ENCODE measurements at places on chromosomes 3 and 15.

DNA sequence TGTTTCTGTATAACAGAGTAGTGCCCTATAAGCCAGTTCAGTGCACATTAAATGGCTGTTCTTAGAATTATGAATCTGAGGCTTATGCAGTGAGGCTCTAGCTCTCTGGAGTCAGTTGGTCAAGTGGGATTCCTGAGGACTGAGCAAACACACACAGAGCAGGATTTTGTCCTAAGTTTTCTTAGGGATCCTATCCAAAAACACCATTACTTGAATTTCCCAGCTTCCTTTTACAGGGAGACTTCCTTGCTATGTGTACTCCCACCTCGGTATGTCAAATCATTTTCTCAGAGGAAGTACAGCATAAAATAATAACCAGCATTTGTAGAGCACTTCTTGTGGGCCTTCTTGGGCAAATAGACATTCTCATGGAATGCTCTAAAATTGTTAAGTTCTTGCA, 63.1 kb upstream of the GOLGA6B start:
- no peak for DNase-seq

DNA sequence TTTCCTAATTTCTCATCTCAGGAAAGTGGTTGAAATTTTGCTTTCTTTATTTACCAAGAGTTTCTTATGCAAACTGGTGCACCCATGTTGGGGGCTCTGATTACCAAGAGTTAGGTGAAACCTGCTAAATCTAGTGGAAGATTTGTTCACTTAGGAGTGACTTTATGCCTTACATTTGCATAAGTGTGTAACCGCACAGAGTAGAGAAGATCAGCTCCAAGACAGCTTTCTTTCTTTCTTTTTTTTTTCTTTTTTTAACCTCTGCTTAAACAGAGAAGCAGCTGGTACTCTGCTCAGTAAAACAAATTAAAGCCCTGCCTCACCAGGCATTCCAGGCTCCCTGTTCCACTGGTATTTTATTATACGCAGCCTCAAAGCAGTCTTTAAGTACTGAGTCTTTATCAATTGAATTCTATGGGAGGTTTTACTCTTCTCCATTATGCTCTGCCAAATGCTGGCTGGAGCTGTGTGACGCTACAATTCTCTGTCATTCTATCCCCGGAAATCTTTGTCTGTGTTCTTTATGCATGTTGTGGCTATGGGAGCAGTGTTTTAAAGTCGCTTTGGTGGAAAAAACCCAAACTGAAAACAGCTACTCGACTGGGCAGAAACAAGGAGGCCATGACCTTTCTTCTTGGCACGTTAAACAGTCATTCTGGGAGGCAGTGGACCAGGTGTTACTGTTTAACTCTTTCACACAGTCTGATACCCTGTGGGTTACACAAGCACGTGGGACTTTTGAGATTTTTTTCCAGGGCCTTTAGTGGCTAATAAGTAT, 55.2 kb upstream of the GBE1 start:
- no peak for DNase-seq

DNA sequence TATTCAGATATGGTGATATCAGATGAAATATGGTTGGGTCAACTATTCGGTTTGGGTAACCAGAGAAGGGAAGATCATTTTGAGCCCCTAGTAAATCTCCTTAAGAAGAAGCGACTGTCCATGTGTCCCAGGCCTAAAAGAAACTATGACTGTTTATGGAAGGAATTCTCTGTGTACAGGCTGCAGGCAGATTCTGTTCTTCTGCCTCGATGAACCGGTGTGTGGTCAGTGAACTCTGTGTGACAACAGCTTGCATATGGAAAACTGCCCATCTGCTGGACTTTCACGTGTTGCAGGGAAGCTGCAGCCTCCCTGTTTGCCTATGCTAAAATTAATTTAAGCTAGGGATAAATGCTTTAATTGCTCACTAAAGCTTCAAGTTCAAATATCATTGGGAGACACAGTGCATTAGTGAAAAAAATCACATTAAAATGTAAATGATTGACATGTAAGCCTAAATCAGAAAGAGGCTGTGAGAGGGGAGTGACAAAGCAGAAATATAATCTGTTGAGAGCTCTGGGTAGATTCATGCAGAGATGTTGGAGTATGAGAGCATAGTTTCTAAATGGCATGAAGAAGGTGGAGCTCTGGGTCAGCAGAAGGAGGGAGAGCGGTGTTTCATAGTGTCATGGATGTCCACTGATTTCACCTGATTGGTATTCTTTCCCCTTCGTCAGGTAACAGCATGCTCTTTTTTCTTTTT, 65.4 kb upstream of the PFN2 start:
- DNase-seq: no peak

- no peak for DNase-seq
These were observed at the start of gene APOD for GRCh38 chr3:195583831-195584542. Gene APOD (minus strand): TSS chr3:195583940. CDS start chr3:195579461, 4,479 bp downstream.

- no peak for DNase-seq
These were observed 641 bp downstream of the OPA1 start for GRCh38 chr3:193593668-193594030.

- peak; percentile 47 for DNase-seq
These were observed 817 bp upstream of the PLXNA1 start for GRCh38 chr3:126982126-126982470.

DNA sequence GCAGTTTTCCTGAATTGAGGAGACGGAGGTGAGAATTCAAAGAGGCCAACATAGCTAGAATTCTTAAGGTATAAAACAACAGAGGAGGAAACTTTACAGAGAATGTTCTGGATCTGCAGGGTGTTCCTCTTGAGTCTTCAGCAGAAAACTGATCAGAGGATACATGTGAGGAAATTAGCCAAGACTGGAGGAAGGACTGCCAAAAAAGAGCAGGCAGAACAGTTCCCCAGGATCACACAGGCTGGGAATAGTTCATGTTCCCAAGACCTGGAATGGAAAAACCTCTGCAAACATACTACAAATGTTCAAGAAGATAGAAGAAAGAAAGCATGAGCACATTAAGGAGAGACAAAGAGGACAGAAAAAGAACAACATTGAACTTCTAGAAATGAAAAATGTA, 7.5 kb downstream of the SLC49A4 start:
- DNase-seq: no peak

DNA sequence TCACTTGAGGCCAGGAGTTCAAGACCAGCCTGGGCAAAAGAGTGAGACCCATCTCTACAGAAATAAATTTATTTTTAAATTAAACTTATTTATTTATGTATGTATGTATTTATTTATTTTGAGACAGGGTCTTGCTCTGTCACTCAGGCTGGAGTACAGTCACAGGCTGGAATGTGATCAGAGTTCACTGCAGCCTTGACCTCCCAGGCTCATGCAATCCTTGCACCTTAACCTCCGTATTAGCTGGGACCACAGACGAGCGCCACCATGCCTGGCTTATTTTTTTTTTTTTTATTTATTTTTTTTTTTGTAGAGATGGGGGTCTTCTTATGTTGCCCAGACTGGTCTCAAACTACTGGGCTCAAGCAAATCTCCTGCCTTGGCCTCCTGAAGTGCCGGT, 135.2 kb upstream of the HES1 start:
- no peak for DNase-seq

- DNase-seq: no peak
These were observed 120.5 kb downstream of the GREM1 start for GRCh38 chr15:32838338-32838737.

GRCh38 chr3:53753518-53754183, 92.6 kb downstream of the CHDH start:
- DNase-seq: no peak

- no peak for DNase-seq
These were observed 64.0 kb upstream of the SKOR1 start for GRCh38 chr15:67761343-67761742.

- peak; percentile 9 for DNase-seq
These were observed 4.6 kb upstream of the TBL1XR1 start for GRCh38 chr3:177201700-177202397.

DNA sequence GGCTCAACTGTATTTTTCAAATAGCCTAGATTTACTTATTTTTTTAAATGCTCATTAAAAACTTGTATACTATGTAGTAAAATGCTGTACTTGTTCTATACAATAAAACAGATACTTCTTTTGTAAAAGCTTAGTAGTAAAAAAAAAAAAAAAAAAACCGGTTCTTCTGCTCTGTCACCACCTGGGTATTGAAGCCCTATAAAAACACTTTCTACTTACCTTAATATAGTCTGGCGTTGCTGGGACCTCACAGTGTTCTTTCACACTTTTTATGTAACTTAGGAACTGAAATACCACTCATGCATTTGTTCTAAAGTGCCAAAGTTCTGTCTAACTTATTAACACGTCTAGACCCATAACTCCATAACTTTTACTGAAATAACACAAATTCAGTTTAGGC, 61.4 kb downstream of the TASOR start:
- no peak for DNase-seq

DNA sequence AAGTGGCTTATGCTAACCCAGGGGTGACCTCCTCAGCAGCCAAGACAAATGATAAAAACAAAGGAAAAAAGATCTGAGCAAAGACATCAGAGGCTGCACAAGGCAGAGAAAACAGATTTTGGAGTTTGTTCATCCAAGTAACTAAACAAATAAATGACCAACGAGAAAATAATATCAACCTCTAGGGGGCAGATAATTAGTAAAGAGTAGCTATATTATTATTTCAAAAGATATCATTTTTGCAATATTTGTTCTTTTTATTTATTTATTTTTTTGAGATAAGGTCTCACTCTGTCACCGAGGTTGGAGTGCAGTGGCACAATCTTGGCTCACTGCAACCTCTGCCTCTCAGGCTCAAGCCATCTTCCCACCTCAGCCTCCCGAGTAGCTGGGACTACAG, 101.8 kb downstream of the PCCB start:
- DNase-seq: no peak

DNA sequence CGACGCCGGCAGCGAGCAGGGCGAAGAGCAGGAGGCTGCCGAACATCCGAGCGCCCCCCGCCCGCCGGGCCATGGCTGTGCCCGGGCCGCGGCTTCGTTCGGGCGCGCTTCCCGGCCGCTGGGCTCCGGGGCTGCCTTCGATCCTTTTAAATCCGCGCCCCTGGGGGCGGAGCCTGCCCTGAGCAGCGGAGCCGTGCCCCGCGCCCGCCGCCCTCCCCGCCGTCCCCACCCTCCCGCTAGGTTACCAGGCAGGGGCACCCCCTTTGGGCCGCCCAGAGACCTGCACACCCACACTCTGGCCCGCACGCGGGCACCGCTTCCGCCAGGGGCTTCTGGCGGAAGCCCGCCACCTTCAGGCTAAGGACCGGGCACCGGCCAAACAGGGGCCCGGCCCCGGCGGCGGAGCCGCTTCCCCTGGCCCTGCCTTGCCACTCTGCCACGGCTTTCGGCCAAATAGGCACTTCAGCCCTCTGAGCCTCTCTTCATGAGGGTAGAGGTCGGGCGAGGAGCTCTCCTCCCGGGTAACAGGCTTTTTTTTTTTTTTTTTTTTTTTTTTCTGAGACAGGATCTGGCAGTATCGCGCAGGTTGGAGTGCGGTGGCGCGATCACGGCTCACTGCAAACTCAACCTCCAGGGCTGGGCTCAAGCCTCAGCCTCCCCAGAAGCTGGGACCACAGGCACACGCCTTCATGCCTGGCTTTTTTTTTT, at the start of gene NMB:
TSS of gene NMB (minus strand) at position 120 of the 708 bp plus-strand sequence. CDS start at position 73, 47 bp downstream.
- peak; percentile 70 for DNase-seq

DNA sequence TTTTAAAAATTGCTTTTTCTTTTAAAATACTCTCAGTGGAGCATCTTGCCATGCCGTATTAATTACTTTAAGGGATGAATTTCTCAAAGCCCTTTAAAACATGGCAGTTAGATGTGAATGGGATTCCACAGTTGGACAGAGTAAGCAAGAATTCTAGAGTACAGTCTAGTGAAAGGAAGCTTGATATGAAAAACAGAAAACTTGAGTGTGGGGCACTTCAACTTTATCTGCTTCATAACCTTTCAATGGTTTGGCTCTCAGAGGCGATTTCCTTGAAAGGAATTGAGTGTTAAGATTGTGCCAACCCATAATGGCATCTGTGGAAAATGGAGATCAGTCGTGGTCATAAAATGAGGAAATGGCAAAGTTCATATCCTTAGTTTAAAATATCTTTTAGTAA, 127.7 kb upstream of the SAMMSON start:
- DNase-seq: no peak

DNA sequence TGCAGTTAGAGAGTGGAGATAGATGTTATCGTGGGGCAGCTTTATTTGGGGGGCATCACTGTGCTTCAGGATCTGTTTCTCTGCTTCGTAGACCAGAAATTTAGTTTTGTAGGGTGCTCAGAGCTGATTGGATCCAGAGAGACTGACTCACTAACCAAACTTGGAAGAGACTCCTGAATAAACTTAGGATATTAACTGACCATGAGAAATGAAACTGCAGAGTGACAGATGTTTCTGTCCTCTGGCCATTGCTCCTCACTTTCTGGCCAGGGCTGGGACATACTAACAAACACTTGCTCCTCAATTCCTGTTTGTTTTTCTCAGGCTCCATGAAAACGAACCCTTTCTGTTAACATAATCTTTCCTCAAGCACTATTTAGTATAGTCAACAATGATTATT, 4.3 kb downstream of the ZNF592 start:
- DNase-seq: no peak

DNA sequence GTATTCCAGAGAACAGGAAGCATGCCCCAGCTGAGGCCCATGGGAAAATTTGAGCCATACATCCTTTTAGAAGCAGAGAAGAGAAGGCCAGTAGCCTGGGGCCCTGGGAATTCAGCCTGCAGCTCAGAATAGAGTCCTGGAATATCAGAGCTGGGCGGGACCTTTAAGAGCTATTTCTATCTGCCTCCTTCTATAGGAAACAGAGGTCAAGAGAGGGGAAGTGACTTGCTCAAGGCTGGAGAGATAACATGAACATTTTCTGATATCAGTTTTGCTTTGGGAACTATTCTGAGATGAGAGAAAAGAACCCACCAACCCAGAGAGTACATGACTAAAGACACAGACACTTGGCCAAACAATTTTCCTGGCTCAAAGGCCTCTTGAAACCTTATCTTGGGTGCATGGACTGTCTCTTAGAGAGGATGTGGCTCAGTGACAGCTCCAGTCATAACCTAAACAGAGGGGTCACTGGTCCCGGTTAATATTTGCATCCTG, 26.0 kb downstream of the MASP1 start:
- no peak for DNase-seq

GRCh38 chr3:170358042-170359010, 811 bp downstream of the SKIL start:
- peak; percentile 73 for DNase-seq

- DNase-seq: no peak
These were observed 4.6 kb upstream of the CX3CR1 start for GRCh38 chr3:39284457-39284881.

DNA sequence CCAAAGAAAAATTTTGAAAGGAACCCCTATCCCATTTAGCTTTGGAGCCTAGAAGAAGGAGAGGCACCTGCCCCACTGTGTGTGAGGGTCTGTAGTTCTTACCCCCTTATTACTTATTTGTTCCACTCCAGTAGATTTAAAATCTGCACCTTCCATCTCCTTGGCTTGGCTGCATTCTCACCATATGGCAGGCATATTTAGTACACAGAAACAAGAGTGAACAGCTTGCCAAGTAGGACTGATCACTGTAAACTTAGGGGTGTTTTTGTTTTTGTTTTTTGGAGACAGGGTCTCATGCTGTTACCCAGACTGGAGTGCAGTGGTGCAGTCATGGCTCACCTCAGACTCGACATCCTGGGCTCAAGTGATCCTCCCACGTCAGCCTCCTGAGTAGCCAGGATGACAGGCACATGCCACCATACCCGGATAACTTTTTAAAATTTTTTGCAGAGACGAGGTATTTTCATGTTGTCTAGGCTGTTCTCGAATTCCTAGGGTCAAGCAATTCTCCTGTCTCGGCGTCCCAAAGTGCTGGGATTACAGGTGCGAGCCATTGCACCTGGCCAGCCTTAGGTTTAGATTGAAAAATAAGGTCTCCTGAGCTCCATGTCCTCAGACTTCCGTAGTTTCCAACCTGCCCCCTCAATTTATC, 14.1 kb upstream of the ANXA2 start:
- no peak for DNase-seq

Measured in stimulated activated CD4-positive, alpha-beta T cell treated with anti-CD3 and anti-CD28 coated beads, Interleukin-15, amount 100 ng/mL, for 1 hour (primary cell).